ENCODE measurements at places on chromosomes 13 and 19. TPM values are rescaled to one million over a fixed set of nuclear protein-coding genes. Genes with fewer than 3 reads are reported as not detected.

OR10H1 gene
- not detected for total RNA-seq

NKPD1 gene
- total RNA-seq: 0.13 TPM

ZBTB32 gene
- total RNA-seq: not detected

OR7C1 gene
- not detected for total RNA-seq

SPRY2 gene
- total RNA-seq: 10.4 TPM

ADAT3 gene
- 5.9 TPM for total RNA-seq

WDR62 gene
- 26.5 TPM for total RNA-seq

RNF225 gene
- total RNA-seq: 0.23 TPM

All from A549 treated with RU486 at 1 μM for 4 hours (cell line).